Left ventricle myocardium inferior (tissue), 1 donor: ENCODE measurements at places on chromosomes 4 and X. TPM values are rescaled to one million over a fixed set of nuclear protein-coding genes. Genes with fewer than 3 reads are reported as not detected.

LEF1 gene
- total RNA-seq, result 0.41 TPM

USP27X gene
- 1.8 TPM for total RNA-seq

SPANXB1 gene
- total RNA-seq, result not detected

SMR3B gene
- total RNA-seq, result not detected

FAM9B gene
- not detected for total RNA-seq

CCNA2 gene
- total RNA-seq, result 0.52 TPM

EMCN gene
- total RNA-seq, result 43.6 TPM

RAI2 gene
- 23.6 TPM for total RNA-seq

GAGE13 gene
- not detected for total RNA-seq

ENAM gene
- total RNA-seq, result 6.2 TPM

- DNase-seq, result no peak
Observed at GRCh38 chr4:69383281-69383680, 103.0 kb downstream of the UGT2B28 start.

DNA sequence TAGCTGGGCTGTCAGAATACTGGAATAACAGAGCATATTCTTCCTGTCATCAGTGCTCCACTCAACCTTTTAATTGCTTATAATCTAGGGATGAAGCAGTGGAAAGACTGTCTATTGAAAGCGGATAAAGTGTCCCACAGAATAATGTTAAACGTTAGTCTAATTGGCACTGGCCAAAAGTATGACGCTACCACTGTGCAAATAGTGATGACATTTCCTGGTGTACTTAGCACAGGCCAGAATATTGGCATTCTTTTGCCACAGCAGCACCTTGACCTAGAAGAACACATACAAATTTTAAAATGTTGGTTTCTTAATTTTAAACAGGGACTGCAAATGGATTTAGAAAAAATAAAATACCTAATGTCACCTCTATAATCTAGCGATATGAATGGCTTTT lies 635.2 kb upstream of the SPANXN1 start:
- no peak for DNase-seq

DNA sequence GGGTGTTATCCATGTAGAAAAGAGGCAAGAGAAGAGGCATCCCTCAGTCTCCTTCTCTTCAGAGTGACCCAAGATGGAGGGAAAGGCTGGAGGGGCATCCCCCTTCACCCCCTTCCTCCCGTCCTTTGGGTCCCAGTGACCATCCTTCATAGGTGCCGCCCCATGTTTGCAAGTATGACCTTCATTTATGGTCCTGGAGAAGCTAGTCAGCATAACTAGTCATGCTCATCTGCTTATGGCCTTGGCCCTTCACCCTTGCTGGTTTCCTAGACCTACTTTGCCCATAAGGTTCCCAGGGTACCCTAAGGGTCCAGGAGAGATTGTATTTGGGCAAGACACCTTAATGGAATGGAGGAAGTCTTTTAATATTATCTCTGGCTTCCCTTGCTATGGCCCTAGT lies 46.7 kb downstream of the HMGB2 start:
- DNase-seq, result no peak

GRCh38 chrX:56113785-56114436 lies 118.2 kb upstream of the KLF8 start:
- no peak for DNase-seq

- DNase-seq, result no peak
Observed at GRCh38 chr4:22384154-22384553, 131.7 kb downstream of the ADGRA3 start.

DNA sequence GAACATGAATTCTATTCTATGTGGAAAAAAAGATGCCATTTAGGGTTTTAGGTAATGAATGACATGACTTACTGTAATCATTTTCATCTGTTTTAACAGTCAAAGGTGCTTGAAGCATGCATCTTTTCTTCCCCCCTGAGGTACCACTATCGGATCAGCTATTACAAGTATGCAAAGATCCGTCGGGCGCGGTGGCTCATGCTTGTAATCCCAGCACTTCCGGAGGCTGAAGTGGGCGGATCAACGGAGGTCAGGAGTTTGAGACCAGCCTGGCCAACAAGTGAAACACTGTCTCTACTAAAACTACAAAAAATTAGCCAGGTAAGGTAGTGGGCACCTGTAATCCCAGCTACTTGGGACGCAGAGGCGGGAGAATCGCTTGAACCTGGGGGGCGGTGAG lies 241.3 kb downstream of the ARAP2 start:
- no peak for DNase-seq

DNA sequence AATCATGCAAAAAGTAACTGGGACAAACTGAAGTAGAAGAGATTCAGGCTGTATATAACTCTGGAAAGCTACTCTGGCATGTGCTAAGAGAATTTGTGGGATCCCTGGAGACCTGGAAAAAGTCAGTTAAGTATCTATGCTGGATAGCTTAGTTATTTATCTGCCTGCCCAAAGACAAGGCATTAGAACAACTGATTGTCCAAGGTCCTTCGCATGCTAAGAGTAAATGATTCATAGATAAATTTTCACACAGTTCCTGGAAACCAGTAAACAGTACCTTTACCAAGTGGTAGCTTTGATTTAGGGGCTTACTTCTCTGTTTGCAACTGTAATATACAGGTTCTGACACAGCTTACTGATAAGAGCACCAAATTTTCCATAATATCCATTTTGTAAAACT lies 104.8 kb downstream of the ATP11C start:
- DNase-seq, result no peak

DNA sequence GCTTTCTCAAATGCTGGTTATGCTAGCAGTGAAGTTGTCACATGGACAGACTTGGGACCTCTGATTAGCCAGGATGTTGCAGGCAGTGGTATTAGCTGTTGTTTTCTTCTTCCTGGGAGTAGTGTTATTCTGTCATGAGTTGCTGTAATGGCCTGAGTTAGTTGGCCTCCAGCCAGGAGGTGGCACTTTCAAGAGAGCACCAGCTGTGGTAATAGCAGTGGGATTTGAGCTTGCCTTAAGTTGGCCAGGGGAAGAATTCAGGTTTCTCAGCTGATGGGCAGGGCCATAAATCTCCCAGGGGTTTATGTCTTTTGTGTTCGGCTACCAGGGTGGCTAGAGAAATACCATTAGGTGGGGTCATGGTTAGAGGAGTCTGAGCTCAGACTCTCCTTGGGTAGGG lies 132.6 kb downstream of the GLUD2 start:
- DNase-seq, result no peak

DNA sequence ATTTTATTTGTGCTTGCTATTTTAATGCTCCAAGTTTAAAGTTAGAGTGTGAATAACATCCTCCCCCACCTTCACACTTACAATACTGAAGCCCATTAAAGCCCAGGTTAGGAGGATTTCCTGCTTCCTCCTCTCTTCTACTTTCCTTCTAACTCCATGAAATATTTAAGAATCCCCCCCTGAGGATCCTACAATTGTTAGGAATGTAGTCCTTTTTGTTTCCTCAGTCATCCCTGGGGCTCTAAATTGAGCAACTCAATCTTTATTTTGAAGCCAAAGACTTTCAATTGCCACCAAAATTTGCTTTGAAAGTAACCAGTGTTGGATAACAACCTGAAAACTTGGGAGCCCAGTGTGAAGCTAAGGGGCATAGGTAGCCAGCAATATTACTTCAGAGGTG lies 276.9 kb downstream of the FAM47A start:
- no peak for DNase-seq

DNA sequence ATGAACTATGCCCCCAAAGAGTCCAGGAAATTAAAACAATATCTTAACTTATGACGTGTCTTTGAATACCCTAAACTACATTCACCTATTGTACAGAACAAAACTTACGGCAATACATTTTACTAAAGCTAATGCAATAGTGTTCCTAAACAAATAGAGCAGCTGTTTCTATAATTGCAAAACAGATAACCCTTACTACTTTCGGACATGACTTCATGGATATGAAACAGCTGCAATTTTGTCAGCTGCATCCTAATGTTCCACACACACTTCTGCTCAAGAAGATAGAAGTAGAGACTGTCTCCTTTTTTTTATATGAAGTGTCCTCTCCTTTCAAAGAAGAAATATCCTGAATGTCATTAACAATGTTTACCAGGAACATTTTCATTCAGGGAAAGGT lies 174.9 kb downstream of the ACTRT1 start:
- no peak for DNase-seq

GRCh38 chrX:100445593-100445992 lies 35.5 kb upstream of the PCDH19 start:
- no peak for DNase-seq

DNA sequence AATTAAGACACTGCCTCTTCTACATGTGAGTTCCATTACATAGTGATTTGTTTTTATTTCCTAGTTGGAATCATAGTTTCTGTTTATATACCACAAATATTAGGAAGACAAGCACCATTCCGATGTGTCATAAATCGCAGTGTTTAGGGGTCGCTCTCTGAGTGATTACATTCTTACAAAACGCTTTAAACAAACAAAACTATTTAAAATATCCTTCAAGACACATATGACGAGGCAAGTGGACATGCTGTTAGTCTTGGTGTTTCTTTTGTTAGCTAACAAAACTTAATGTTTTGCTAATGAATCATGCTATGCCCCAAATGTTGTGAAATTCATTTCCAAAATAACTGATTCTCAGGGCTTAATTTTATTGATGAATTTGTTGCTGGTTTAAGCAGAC lies 1219.3 kb upstream of the PRKX start:
- DNase-seq, result no peak

DNA sequence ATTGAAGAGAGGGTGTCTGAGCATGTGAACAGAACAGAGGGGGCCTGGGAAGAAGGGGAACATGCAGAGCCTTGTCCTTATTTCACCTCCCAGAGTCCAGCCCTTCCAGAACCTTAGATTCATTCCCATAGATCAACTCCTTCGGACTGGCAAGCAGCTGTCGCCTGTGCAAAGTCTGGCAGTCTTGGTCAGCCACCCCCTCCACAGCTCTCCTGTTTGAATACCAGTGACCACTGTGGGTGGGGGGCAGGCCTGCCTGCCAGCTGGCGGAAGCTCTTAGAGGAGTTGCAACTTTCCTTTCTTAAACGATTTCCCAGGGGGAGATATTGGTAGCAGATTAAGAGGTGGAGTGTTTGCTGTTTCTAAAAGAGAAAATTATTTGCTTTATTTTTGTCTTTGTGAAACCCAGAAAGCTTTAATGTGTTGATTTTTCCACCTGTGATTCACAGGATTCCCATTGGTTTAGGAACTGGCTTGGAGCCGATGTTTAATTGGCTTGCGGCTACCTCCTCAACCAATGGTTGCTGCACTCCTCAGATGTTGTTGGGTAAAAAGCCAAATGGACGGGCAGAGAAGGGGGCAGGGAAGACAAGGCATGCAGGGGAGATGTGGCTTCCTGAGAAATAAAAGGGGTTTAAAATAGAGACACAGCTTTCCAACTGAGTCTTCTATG lies 62.2 kb upstream of the PRPS1 start:
- no peak for DNase-seq

DNA sequence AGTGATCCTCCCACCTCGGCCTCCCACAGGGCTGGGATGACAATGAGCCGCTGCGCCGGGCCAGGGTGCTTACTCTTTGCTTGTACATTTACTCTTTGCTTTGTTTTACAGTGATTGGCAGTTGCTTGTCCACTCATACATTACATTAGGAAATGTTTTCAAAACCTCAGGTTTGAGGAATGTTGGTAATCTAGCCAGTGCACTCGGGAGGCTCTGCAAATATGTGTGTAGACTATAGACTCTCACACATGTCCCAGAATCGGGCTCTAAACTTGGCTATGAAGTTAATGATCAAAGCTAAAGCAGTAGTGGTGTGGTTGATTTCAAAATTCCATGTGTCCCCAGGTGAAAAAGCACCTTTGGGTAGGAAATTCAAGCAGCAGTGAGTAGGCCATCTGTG lies 20.5 kb downstream of the TRMT44 start:
- no peak for DNase-seq

DNA sequence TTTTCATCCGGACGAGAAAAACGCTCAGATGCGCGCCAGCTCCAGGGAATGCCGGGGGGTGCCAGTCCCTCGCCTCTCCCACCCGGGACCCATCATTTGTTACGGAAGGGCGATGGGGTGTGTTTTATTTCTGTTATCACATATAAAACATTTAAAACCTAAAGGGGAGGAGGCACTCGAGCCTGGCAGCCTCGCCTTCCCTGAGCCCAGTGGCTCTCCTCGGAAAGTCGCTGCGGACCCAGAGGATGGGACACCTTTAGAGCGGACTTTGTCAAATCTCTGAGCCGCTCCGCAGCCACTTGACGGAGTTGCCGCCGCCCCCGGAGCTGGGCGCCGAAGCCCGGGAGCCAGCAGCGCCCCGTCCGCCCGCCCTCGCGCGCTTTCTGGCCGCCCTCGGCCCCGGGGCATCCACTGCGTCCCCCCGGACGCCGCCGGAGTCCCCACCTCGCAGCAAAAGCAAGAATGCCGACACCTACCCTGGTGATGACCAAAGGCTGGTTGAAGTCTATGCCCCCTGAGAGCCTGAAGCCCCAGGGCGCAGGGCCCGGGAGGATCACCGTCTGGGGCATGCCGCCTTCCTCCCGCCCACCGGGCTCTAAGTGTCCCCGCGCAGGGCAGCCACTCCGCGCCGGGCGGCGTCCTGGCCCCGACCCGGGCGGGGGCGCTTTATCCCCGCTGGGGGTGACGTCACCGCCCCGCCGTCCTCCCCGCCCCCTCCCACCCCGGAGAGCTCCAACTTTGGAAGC lies at the start of gene PDLIM3:
PDLIM3 (minus strand) TSS at position 642 of the 746 bp plus-strand sequence; CDS start at position 569, 73 bp downstream.
- peak; percentile 75 for DNase-seq

DNA sequence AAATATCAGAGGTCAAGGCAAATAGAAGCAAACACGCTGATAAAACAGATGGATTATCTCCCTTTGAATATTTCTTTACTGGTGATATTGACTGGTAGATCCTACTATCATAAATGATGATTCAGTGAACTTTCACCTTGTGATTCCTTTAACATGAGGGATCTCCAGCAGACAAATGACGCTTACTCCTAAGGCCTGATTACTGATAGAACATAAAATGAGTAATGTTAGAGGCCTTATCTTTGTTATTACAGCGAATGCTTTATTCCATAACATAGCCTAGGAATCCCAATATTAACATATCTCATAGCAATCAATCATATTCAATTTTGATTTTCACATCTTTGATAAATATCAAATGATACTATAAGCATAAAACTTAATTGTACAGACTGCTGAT lies 152.3 kb downstream of the SLC10A7 start:
- no peak for DNase-seq

GRCh38 chrX:72094894-72095293 lies 36.8 kb downstream of the RTL5 start:
- peak; percentile 52 for DNase-seq

- no peak for DNase-seq
Observed at GRCh38 chrX:132127743-132128142, at the start of gene FRMD7. Gene FRMD7 (minus strand): TSS chrX:132128020. CDS start chrX:132127844, 176 bp downstream.

- DNase-seq, result no peak
Observed at GRCh38 chr4:95428291-95429070, 120.3 kb downstream of the UNC5C start.

- DNase-seq, result no peak
Observed at GRCh38 chr4:76233529-76233928, 18.0 kb upstream of the FAM47E start.

- no peak for DNase-seq
Observed at GRCh38 chr4:111781611-111782010, 363.6 kb upstream of the FAM241A start.
